ENCODE measurements at places on chromosomes 1 and 21. TPM values are rescaled to one million over a fixed set of nuclear protein-coding genes. Genes with fewer than 3 reads are reported as not detected.

DNA sequence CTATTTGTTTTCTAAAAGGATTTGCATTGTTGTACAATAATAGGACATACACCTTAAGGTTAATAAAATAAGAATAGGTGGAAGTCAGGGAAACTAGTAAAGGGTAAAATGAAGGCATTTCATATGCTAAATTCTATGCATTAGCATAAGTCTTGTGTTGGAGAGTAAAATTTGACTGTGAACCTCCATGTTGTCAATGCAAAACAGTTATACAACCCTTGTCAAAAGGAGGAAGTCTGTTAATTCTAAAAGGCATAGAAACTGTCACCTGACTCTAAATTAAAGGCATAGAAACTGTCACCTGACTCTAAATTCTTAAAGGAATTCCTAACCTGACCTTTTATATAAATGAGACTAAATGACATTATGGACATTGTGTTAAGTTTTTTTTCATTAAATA, 291.8 kb downstream of the OLFM3 start:
- no peak for DNase-seq

GRCh38 chr1:32761253-32761877, 55.8 kb downstream of the YARS1 start:
- DNase-seq: peak; percentile 87

DNA sequence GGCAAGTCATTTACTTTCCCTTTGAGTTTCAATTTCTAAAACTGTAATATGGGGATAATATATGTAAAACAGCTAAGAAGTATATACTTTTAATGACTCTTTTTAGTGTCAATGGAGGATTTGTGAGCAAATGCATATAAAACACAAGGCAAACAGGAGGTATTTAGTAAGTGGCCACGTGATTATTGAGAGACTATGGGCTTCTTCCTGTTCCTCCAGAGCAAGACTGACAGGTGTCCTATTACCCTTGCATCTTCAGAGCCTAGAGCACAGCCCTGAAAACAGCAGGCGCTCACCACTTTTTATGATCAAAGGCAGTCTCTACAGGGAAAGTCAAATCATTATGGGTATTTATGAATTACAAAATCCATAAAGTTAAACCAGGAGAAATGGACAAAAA, 941 bp upstream of the ROR1 start:
- no peak for DNase-seq

DNA sequence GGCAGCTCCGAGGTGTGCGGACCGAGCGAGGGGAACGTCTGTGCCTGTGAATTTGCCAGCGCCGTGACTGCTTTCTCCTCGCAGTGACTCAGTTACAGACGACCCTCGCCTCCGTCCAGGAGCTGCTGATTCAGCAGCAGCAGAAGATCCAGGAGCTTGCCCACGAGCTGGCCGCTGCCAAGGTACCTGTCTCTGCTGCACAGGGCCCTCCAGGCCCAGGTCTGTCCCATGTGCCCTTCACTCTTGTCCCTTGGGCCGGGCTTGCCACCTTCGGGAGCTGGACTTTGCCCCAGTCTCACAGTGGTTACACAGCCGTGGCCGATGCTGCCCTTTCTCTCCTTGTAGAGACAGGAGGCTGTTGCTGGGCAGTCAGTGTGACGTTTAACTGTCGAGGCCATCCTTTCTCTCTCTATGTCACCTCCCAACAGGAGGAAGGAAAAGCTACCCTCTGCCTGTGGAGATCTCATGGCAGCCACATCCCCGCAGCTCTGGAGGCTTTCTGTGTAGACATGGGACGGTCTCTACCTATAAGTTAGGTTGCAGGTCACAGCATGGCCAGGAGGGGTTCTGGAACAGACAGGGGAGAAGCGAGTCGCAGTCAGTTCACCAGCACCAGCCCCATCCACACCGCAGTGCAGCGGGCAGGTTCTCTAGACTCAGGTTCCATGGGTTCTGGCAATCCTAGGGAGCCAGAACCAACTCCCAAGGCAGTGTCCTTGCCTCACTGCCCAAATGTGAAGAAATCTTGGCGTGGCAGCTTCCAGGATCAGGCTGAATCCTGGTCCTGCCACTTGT, 149.7 kb downstream of the PEX14 start:
- no peak for DNase-seq

DNA sequence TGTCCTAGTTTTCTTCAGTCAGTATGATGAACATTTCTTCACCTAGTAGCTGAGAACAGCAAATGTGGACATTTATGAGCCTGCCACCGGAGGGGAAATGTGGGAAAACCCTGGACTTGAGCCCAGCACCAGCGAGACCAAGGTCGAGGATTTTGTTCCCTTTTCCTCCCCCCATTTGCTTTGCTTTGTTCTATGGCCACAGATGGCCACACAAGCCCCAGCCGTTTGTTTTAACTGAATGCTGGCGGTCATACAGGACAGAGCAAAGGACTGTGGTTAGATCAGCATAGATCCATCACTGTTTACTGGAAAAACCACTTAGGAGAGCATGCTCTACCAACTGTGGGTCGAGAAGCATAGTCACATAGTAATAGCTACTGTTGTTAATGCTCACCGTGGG, 20.9 kb downstream of the SH2D2A start:
- peak; percentile 85 for DNase-seq

- peak; percentile 69 for DNase-seq
These were observed 10.2 kb upstream of the PLXNA2 start for GRCh38 chr1:208254376-208254775.

DNA sequence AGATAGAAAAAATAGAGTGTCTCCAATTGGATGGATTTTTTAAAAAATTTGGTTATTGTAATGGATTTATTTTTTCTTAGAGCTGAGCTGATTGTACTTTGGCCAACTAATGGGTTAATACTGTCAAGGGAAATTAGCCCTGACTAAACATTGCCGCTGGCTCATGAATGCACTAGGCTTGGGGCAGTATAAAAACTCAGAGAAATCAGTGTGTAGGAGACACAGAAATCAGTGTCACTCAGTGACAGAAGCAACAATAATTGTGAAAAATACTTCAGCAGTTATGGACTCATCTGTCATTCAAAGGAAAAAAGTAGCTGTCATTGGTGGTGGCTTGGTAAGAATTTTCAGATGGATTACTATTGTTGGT, at the start of gene KMO:
TSS of gene KMO (plus strand) at position 217 of the 370 bp plus-strand sequence. CDS start at position 284, 67 bp downstream.
- peak; percentile 2 for DNase-seq

- peak; percentile 98 for DNase-seq
These were observed 32.9 kb downstream of the RASAL2 start for GRCh38 chr1:178126741-178127185.

- no peak for DNase-seq
These were observed 6.9 kb downstream of the AHCYL1 start for GRCh38 chr1:109991400-109991925.

DNA sequence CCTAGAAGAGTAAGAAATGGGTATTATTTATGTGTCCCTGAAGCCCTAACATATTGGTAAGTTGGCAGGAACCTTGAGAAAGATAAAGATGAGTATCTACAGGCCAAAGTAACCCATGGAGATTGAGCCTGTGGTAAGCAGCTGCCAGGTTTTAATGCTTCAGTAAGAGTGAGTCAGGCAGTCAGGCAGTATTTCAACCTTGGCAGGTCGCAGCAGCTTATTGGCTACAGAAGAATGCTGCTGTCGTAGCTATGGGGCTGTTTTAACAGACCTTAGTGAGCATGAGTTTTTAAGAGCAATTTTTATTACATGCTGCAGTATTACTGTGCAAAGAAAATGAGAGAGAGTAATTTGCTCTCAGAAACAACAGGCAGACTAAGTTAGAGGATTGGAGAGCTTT, 10.3 kb upstream of the SLC30A10 start:
- peak; percentile 56 for DNase-seq

GRCh38 chr1:228341814-228342626, 64.6 kb downstream of the TRIM11 start:
- DNase-seq: no peak

DNA sequence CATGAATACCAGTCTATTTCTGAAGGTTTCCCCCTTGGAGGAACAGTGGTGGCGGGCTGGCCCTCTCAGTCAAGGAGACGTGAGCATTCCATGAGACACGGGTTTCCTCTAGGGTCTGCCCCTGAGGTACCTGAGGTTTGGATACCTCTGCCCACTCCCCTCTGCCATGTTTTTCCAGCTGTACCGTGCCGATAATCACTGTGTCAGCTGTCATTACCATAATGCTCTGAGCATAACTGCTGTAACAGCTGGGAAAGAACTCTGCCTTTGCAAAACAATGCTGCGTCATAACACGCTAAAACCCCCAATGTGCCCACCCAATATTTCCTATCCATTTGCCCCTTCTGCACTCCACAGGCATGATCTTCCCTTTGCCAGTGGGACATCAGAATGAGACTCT, 425.1 kb downstream of the KIF26B start:
- DNase-seq: no peak

The PFDN2 gene
- total RNA-seq: 111 TPM

The PTPN22 gene
- 1.3 TPM for total RNA-seq

The LCE2C gene
- total RNA-seq: not detected

All from astrocyte (in vitro differentiated cells and primary cell).